Stimulated activated CD4-positive, alpha-beta T cell treated with anti-CD3 and anti-CD28 coated beads, TNF-alpha, amount 100 ng/mL, for 4 hours (primary cell): ENCODE measurements at places on chromosomes 11 and 22.

DNA sequence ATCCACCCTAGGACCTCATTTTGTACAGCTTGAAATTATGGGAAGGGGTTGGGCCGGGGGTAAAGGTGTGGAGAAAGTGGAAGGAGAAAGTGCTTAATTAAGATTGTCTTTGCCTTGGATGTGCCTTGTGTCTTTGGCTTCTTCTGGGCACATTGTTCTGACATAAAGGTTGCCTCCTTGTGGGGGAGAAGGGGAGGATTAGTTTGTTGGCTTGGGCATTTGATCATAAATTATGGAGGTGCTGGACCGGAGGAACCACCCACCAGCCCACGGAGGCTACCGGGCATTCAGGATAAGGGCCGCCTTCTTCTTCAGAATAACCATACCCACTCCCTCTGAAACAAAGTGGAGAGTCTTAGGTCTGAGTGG, 1.3 kb downstream of the PAFAH1B2 start:
- DNase-seq, result no peak

DNA sequence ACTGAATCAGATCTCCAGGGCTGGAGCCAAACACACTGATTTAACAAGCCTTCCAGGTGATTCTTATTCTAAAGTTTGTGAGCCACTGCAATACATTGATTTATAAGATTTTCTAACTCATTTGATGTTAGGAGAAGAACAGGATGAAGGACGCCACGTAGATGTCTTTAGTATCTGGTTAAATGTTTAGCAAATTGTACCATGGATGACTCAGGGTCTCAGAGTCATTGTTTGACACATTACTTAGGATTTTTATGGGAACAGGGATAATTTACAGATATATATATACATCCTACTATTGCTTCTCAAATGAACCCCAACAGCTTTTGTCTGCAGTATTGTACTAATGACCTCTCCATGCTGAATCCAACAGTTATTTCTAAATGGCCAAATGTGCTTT, 143.1 kb upstream of the DDI1 start:
- no peak for DNase-seq

DNA sequence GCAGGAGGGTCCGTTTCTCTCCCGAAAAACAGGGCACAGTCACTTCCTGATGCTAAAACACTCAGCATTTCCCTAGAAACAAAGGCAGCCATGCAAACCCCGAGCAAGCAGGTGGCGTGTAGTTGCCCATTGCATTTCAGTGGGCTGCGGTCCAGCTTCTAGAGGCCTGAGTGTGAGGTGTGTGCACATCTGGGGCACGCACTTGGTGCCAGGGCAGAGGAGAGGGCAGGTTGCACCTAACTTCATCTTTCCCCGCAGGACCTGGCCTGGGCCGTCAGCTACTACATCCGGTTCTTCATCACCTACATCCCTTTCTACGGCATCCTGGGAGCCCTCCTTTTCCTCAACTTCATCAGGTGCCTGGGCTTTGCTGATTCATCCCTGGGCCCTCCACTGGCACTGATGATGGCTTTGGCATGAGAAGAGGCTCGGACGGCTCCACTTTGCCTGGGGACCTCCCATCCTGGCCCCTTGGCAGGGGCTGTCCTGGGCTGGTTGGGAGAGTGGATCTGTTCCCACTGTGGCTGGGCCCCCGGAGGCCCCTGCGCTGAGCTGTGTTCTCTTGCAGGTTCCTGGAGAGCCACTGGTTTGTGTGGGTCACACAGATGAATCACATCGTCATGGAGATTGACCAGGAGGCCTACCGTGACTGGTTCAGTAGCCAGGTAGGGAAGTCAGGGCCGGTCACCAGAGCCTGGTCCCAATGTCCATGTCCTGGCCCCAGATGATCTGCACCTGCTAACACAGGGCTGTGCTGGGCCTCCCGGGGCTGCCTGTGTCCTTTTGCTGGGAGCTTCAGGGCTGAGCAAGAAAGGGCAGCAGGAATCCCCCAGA, 28.4 kb downstream of the FADS3 start:
- no peak for DNase-seq

DNA sequence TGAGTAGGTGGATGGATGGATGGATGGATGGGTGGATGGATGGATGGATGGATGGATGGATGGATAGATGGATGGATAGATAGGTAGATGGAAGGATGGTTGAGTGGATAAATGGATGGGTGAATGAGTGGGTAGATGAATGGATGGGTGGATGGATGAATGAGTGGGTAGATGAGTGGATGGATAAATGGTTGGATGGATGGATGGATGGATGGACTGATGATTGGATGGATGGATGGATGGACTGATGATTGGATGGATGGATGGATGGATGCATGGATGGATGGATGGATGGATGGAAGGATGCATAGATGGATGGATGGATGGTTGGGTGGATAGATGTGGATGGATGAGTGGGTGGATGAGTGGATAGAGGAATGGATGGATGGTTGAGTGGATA, 13.2 kb upstream of the SYT8 start:
- no peak for DNase-seq

- no peak for DNase-seq
Measured at GRCh38 chr11:65872586-65873317, at the start of gene EFEMP2. Gene EFEMP2 (minus strand): TSS chr11:65872800. CDS start chr11:65872354, 446 bp downstream.

DNA sequence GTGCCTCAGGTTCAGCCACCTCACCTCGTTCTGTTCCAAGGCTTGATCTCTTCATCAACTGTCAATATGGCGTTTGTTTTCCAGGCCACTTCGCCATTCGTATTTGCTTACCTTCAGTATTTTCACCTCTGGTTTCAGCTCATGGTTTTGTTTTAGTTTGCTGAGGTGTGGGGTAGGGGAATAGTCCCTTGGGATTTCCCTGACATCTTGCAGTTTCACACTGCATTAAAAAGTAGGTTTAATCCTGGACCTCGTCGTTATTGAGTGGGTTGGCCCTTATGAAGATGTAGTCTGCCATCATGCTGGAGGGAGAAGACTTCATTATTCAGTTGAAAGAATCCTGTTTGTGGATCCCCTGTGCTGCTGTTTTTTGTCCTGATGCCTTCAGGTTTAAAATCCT, 46.0 kb downstream of the C11orf91 start:
- no peak for DNase-seq

DNA sequence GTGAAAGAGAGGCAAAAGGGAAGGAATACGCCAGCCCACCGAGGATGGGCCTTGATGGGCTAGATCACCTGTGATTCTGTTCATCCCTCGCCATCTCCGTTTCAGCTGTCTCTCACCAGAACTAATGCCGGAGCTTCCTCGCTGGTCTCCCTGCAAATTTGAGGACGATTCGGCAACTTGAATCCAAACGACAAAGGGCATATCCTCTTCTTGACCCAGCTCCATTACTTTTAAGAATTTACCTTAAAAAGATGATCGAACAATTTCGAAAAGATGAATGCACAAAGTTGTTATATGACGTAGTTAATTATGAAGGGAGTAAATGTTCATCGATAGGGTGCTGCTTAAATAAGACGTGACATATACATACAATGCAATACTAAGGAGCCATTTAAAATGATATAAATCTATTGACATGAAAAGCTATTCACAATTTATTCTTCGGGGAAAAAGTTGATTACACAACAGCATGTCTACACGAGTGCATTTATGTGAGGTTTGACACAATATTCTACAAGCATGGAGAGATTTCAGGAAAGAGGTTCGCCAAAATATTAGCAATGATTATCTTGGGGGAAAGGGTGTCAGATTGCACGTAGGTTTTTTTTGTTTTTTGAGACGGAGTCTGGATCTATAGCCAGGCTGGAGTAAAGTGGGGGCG, 937 bp upstream of the FAM168A start:
- no peak for DNase-seq

DNA sequence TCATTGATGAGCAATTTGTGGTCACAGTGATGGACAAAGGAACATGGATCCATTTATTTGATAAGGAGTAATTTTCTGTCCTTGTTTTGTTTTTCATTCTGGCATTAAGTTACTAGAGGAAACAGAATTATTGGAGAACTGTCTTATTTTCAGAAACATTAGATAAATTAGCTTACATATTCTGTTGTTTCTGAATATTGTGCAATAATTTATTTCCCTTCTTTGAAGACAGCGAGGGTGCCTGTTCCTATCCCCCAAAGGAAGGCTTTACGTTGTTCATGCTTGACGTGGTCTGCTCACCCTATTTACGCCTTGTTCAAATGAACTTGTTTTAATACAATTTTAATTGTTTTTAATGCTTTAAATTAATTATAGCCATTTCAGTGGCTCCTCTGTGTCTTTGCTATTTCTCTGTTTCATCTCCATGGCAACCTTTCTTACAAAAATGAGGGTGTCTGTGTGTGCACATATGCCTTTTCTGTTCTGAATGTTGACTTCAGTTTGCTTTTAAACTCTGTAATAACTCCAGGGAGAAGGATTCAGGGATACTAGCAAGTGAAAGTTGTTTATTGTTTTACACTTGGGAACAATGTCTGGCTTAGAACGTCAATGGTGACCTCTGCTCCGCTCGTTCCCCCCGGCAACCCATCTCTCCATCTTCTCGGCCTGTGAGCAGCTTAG, 138.3 kb upstream of the PLET1 start:
- DNase-seq, result no peak

- DNase-seq, result no peak
Measured at GRCh38 chr22:46491946-46492345, 45.5 kb downstream of the CELSR1 start.

- no peak for DNase-seq
Measured at GRCh38 chr11:41394521-41395195, 64.8 kb downstream of the LRRC4C start.

- peak; percentile 40 for DNase-seq
Measured at GRCh38 chr11:62171261-62171723, 18.7 kb upstream of the SCGB1D1 start.

DNA sequence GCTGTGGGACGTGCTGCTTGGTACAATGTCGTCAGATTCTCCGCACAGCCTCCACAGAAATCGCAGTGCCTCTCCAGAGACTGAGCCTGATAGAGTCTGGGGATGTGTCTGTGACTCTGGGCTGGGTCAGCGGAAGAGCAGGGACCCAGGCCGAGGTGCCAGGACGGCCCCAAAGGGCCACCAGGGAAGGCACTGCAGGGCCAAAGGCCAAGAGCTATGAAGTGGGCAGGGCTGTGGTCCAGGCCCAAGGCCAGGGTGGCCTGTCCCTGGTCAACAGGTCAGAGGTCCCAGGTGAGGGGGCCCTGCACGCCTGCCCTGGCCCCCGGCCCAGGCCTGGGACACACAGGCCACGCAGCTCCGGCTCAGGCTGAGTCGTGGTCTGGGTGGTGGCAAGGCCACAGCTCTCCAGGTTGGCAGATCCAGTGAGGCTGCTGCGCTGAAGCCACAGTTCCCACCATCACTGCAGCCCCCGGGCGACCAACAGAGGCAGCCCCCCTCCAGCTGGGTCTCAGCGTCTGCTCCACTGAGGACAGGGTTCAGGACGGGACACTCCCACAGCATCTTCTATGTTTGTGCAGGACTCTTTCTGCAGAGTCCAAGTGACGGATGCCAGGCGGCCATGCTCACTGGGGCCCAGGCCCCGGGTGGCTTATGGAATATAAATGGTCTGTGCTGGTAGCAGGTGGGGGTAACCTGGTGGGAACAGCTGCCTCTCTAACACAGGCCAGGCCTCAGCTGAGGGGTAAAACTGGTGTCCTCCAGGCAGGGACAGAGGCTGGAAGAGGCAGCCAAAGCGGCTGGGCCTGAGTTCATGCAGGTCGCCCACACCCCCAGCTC, 4.8 kb upstream of the PIM3 start:
- no peak for DNase-seq

DNA sequence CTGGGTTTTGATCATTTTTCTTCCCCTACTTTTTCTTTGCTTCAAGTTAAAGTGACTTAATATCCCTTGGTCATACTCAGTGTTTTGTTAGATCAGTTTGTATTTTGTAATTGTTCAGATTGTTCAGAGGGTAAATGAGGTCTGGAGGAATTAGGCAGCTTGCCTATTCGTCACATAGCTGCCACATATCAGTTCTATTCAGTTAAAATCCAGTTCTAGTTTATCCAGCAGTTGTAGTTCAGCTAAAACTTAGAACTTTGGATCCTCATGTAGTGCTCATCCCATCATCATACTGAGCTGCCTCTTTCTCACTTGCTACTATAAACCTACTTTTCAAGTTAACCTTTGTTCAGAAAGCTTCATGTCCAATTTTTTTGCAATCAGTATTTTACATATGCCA, 47.1 kb upstream of the DEPDC7 start:
- no peak for DNase-seq

DNA sequence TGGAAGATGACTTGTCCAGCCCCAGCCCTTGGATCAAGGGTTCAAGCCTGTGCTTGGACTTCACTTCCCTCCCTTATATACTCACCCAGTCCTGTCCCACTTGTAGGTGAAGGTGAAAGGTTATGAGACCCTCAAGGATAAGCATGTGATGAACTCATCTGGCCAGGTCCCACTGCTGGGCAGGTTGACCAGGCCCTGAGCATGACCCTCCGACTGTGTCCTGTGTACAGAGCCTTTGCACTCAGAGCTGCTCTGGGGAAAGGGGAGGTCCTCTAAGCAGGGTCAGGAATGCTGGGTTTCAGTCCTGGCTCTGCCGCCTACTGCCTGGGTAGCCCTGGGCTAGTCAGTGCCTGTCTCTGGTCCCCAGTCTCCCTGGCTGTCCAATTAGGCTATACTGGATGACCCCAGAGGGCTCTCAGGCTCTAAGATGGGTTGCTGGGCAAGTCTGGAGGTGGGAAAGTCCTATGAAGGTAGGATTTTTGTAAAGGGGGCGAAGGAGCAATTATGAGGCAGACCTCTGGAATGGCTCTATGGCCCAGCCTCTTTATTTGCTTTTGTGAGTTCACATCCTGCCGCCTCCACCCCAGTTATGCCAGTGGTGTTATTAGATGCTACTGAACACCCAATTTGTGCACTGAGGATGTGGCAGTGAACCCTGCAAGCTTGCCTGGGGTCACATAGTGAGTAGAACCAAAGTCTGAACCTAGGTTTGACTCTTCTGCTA, 14.1 kb downstream of the DGAT2 start:
- DNase-seq, result no peak

DNA sequence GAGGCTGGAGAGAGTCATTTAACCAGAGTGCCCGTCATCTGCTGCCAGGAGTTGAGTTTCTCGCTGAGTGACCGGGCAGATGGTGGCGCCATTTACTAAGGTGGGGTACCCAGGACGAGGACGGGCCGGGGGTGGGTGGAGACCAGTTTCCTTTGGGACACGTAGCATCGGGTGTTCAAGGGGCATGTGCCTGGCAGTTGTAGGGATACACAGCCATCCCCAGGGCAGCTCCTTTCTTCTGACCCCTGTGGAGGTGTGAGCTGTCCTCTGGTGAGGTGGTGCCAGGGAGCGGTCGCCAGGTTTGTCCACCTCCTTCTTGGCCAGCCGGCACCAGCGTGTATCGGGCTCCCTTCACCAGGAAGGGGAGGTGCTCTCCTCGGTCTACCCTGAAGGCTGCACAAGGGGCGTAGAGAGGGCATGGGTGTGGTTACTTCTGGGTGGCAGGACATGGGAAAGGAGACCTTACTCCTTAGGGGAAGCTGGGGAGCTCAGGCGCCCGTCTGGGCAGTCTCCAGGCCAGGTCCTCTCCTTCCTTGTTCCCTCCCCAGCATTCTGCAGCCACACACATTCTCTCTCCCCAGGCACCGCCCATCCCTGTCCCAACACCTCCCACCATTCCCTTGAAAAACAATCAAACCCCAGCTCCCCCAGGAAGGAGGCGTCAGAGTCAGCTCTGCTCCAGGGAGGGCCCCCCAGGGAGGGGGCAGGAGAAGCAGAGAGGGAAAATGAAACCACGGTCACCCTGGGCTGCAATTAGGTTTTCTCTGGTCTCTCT, 10.3 kb upstream of the MB start:
- DNase-seq, result peak; percentile 44
